ENCODE measurements at places on chromosomes 7 and 10. TPM values are rescaled to one million over a fixed set of nuclear protein-coding genes. Genes with fewer than 3 reads are reported as not detected.

DNA sequence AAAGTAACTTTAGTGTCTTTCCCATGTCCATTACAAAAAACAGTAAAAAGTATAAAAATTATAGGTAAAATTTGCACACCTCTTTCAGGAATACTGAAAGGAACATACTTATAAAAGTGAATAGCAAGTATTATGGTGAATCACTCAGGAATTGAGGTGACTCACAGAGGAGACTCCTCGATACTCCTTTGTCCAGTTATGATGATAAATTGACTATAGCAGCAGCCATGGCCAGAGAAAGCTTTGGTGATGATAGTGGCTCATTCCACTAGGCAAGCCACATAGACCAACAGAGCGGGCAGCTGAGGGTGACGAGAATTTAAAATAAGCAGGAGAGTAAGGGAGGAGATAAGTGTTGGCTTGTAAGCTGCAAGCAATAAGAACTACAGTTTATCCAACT lies 1231.1 kb upstream of the CELF2 start:
- no peak overlapping the region for H3K27ac ChIP-seq
- H3K27me3 ChIP-seq = no peaks in the 10 kb centered on the region
- peaks cover 2% of the 10 kb centered on the region for H3K4me1 ChIP-seq
- H3K36me3 ChIP-seq = no peaks in the 10 kb centered on the region
- H3K4me3 ChIP-seq = no peak overlapping the region

GRCh38 chr10:115628616-115629015 lies 535.5 kb downstream of the ATRNL1 start:
- no peaks in the 10 kb centered on the region for H3K4me1 ChIP-seq
- no peaks in the 10 kb centered on the region for H3K36me3 ChIP-seq
- no peak overlapping the region for H3K27ac ChIP-seq
- no peak overlapping the region for H3K4me3 ChIP-seq

- no peak overlapping the region for H3K27ac ChIP-seq
- no peak for DNase-seq
- peaks cover 24% of the 10 kb centered on the region for H3K4me1 ChIP-seq
- no peaks in the 10 kb centered on the region for H3K27me3 ChIP-seq
- H3K4me3 ChIP-seq = no peak overlapping the region
Measured at GRCh38 chr7:101945034-101945758, 127.8 kb downstream of the CUX1 start.

The TAS2R4 gene
- 0.28 TPM for total RNA-seq

DNA sequence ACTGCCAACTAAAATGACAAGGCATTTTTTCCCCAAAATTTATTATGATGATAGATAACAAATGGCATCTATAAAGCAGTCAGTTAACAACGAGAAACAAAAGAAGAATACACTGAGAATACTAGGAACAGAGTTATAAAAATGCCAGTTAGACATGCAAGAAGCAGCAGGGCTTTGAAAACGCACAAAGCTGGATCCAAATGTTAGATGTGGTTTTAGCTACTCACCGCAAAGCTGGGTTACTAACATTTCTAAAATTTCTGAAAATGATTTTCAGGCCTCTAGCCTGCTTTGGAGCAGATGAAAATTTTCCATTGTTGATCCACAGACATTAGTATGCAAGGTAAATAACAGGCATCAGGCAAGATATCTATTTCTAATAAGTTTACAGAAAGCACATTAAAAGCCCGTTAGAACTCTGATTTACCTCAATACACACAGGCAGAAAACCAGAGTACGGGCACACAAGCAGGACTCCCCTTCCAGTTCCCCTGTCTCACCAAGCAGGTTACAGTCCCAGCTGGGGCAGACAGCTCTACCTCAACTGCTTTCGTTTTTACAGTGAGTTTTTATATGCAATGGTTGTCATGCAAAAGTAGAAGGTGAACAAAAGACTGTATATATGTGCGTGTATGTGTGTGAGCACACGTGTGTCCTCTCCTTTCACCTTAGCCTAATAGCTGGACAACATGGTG lies 37.9 kb downstream of the GLI3 start:
- no peak for DNase-seq
- H3K27me3 ChIP-seq = no peaks in the 10 kb centered on the region
- H3K27ac ChIP-seq = no peak overlapping the region
- peaks cover 4% of the 10 kb centered on the region for H3K4me1 ChIP-seq
- H3K36me3 ChIP-seq = peaks cover 6% of the 10 kb centered on the region

The MSRB2 gene
- total RNA-seq = 10.6 TPM

- H3K36me3 ChIP-seq = no peaks in the 10 kb centered on the region
- peaks cover 1% of the 10 kb centered on the region for H3K4me1 ChIP-seq
- DNase-seq = no peak
Measured at GRCh38 chr7:101465576-101466196, 103.0 kb downstream of the COL26A1 start.

The LLCFC1 gene
- not detected for total RNA-seq

DNA sequence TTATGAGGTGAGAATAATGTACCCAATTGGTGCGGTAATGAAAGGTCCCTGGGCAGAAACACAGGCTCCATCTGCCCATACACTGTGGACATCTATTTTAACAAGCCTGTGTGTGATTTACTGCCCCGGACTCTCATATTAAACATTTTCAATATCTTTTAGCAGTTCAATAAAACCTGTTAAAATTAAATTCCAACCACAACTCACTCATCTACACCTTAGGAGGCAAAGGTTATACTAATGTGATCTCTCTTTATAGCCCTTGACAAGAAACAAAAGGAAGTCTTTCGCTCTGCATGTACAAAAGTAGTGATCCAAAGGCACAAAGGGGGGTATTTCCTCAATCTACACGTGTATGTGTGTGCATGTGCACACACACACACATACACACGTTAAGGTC lies 186.0 kb downstream of the PARD3 start:
- no peaks in the 10 kb centered on the region for H3K36me3 ChIP-seq
- no peak overlapping the region for H3K4me3 ChIP-seq
- H3K4me1 ChIP-seq = no peaks in the 10 kb centered on the region
- H3K27me3 ChIP-seq = no peaks in the 10 kb centered on the region
- DNase-seq = no peak

The PRSS1 gene
- not detected for total RNA-seq
